H54 (cell line): ENCODE measurements at places on chromosomes 16 and 17.

GRCh38 chr17:42456223-42457106 is 2.2 kb upstream of the ATP6V0A1 start:
- no peak for DNase-seq

GRCh38 chr17:16994631-16995030 is 22.7 kb upstream of the TNFRSF13B start:
- DNase-seq = no peak

DNA sequence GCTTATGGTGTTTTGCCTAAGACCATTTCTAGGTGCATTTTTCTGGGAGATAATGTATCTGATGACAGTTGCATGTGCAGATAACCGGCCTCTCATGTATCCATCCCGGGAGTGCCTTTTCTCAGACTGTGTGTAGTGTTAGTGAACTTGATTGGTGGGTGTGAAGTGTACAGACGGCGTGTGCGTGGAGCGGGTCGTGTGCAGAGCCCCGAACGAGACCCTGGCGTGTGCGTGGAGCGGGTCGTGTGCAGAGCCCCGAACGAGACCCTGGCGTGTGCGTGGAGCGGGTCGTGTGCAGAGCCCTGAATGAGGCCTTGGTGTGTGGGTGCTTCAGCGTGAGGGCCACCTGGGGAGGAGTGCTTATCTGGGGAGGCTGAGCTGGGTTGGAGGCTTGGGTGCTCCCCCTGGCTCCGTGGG is 28.9 kb upstream of the ZNF750 start:
- DNase-seq = no peak

- DNase-seq = no peak
These were observed 48.3 kb upstream of the GPR139 start for GRCh38 chr16:20122011-20122410.

DNA sequence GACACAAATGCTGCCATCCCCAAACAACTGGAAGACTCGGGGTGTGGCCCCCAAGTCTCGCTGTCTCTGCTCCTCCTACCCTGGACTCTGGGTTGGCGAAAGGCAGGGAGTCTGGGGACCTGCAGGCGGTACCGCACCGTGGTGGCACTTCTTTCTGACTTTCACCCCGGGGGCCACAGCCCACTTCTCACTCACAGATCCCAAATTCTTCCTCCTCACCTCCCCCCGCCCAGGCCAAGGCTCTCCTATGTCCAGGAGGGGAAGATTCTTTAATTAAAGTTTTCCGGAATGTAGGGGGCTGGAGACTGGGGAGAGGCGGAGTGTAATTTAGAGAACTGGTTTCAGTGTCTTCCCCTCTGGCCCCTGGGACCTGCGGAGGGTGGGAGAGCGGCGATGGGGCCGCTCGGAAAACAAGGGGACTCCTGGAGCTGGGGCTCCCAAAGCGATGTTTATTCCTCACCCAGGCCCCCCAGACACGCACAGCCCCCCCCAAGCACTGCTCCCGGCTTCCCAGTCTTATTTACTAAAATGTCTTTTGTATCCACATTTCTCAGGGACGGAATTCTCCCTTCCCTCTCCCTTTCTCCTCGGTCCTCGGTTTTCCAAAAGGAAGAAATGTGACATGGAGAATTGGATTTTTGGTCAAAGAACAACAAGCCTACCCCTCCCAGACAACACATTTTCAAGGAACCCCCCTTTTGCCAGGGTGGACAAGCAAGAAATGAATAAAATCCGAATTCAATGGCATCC is 1.2 kb downstream of the WNT3 start:
- no peak for DNase-seq

DNA sequence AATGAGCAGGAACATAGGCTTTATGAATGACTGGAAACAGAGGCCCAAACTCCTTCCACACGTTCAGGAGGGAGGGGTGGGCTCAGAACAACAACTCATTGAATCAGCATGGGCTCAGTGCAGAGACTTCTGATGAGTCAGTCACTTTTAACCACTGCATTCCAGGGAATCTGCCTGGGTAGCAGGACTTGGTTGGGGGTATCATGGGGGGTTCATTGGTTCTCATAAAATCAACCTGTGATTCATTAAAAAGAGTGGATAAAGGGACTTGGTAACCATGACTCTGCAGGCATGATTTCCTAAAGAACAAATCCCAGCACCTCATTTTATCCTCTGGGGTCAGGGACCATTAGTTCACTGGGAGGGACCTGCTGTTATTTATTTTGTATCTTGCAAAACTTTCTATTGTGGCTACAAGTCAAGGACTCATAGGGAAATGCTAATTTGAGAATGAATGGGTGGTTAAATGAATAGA is 13.8 kb downstream of the ITGB3 start:
- peak; percentile 71 for DNase-seq

- DNase-seq = peak; percentile 20
These were observed 190.3 kb downstream of the CPPED1 start for GRCh38 chr16:12613131-12613991.

- no peak for DNase-seq
These were observed 31.9 kb downstream of the POLR2A start for GRCh38 chr17:7515911-7516610.

GRCh38 chr17:81287152-81287551 is 8.0 kb downstream of the SLC38A10 start:
- DNase-seq = no peak

DNA sequence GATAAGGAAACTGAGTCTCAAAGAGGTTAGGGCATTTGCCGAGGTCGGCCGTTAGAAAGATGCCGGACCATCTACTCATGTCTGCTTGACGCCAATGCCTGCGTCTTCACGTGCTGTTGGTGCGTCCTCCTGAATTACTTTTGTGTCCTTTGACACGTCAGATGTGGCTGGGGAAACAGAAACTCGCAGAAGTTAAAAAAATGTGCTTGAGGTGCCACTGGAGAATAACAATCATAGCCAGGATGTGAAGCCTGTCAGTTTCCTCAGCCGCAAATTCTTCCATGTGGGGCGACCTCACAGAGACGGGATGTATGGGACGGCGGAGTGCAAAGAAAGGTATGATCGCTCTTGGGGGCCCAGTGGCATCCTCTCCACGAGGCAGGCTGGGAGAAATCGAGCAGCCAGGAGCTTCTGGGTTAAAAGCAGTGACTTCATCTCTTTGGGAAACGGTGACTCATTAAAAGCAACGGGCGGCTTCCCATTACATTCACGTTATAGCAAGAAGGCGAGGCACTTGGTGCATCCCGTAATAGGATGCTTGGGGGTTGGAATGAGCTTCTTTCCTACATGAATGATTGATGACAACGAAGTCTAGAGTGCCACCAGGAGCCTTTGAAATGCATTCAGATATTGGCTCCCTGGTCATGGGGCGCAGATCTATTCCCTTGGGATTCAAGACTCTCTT is 67.8 kb downstream of the BMERB1 start:
- DNase-seq = peak; percentile 81

- DNase-seq = no peak
These were observed 3.3 kb upstream of the NR1D1 start for GRCh38 chr17:40103688-40104087.

DNA sequence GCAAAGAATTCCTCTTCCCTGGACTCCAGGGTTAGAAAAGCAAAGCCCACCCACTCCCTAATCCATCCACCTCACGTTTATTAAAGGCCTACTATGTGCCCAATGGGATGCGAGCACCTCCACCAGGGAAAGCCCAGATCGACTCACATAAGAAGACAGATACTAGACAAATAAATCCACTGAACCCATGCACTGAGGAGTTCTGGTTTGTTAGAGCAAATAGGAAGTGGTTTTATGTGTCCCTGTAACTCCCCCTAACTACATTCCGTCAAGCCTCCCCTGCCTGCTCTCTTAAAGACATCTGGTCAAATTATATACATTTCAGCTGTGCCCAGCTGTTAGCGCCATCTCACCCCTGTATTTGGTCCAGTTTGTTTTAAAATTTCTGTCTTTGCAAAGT is 218.5 kb upstream of the RPL38 start:
- DNase-seq = no peak
